ENCODE measurements at places on chromosomes 1 and 21.

DNA sequence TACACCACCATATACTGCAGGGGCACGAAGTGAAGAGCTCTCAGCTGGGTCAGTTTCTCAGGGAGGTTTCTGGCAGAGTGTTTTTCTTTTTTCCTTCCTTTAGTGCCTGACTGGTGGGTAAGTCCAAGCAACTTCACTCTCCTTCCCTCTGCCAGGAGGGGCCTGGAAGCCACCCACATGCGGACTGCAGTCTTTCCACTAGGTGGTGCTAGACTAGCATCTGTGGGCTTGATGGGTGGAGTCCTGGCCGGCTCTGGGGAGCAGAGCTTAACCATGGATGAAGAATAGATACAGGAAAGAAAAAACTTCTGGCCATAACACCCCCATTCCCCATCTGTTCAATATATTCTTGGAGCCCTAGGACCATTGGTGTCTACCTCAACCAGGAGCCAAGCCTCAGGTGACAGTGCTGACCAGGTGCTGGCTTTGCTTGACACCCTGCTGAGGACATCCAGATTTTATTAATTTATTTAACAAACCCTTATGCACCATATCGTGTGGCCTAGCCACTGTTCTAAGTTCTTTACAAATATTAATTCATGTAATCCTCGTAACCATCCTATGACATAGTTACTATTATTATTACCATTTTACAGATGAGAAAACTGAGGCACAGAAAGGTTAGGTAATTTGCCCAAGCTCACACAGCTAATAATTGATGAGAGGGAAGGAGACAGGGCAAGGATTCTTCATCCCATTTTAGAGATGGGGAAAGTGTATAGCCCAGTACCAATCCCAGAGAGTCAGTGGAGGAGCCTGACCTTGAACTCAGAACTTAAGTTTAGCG lies 126.7 kb upstream of the CSF3R start:
- no peak for DNase-seq

GRCh38 chr1:54606096-54606989 lies 17.0 kb downstream of the FAM151A start:
- DNase-seq, result no peak

- no peak for DNase-seq
Observed at GRCh38 chr1:93004566-93005251, 43.4 kb upstream of the DIPK1A start.

DNA sequence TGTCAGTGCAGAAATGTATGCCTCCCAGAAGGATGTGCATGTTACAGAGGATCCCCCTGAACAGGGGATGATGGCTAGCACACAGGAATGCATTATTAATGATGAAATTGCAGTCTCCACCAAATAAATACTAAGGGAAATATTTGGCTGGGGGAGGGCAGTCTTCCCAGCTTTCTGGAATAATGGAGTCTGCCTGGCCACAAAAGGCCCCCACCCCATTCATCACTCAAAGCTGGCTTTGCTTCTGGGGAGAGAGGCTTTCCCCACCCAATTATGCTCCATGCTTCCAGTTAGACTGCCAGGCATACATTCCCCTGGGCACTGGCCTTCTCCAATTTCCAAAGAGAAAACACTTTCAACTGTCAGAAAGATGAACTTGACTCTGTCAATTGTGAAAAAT lies 302.7 kb downstream of the SIPA1L2 start:
- DNase-seq, result no peak

GRCh38 chr1:111886741-111887140 lies 102.7 kb downstream of the KCND3 start:
- no peak for DNase-seq

- DNase-seq, result no peak
Observed at GRCh38 chr1:244837597-244838258, 2.3 kb downstream of the COX20 start.

GRCh38 chr1:185646202-185646683 lies 87.9 kb upstream of the HMCN1 start:
- DNase-seq, result peak; percentile 38

DNA sequence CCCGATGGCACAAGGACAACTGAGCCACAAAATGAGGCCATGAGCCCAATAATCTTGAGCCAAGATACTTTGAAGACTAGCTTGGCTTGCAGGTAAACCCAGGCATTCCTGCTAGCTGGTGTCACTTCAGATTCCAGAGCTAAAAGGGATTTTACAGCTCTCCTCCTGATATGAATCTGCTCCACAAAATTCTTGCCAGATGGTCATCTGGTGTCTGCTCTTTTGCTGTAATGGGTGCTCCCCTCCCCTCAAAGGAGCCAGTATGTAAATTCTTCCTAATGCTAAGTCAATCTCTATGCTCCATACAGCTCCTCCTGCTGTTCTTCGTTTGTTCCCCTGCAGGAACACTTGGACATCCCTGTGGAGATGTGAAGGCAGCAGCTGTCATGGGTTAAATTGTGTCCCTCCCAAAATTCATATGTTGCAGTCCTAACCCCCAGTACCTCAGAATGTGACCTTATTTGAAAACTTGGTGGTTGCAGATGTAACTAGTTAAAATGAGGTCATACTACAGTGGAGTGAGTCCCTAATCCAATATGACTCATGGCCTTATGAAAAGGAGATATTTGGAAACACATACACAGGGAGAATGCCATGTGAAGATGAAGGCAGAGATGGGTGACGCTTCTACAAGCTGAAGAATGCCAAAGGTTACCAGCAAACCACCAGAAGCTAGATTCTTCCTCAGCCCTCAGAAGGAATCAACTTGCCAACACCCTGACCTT lies 180.6 kb upstream of the PALMD start:
- DNase-seq, result no peak

DNA sequence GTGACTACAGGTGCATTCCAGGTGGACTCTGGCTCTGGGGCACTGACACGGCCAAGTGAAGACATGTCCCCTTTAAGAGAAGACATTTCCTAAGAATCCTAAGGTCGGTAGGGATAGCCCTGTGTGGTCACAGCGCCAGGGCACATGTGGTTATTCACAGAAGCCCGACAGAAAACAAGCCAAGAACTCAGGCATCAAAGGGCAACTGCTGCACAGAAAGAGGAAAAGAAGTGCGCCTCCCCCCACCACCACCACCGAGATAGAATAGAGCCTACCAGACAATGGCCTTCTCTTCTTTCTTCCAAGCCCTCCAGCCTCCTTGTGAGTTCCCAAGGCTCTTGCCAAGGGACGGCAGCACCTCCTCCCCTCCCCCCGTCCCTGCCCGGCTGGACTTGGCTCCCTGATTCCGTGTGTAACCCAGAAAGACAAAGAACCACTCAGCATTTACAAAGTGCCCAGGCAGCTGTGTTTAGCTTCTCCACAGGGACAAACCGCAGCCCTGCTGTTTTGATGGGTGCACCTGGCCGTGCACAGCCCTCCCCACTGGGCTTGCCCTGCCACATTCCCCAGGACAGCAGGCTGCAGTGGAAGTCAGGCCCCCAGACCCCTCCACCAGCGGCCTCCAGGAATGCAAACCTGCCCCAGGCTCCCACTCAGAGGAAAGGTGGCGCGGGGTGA lies 30.2 kb downstream of the TMPRSS2 start:
- DNase-seq, result no peak

DNA sequence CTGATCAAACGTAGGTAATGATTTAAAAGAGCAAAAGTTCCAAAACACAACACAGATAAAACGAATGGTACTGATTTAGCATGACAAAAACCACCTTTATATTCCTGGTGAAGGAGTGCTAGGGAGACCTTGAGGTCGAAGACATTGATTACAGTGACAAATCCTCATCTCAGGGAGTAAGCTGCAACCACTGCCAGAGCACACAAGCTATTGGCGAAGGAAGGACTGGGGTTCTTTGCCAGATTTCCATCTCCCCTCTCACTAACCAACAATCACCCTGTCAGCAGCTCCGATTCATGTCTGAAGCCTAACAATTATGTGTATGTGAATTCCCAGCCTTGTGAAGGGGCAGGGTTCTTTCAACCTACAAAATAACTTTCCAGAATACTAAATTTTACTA lies 40.2 kb upstream of the DMRTB1 start:
- no peak for DNase-seq

DNA sequence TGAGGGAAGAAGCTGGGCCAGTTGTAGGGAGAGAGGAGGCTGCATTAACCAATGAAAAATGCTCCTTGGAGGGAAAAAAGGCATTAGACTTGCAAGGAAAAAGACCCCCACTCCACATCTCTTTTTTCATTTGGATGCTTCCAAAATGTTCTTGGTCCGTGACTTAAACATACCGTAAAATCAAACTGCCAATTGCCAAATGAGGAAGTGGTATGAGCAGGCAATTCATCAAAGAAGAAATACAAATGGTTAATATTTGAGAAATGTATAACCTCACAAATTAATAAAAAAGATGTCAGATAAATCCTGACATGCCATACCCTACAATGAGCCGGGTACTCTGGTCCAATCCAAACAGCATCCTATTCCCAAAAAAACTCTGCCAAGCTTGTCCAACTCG lies 30.6 kb downstream of the KANK4 start:
- DNase-seq, result no peak

GRCh38 chr1:41485605-41486004 lies 1.1 kb upstream of the EDN2 start:
- DNase-seq, result no peak

DNA sequence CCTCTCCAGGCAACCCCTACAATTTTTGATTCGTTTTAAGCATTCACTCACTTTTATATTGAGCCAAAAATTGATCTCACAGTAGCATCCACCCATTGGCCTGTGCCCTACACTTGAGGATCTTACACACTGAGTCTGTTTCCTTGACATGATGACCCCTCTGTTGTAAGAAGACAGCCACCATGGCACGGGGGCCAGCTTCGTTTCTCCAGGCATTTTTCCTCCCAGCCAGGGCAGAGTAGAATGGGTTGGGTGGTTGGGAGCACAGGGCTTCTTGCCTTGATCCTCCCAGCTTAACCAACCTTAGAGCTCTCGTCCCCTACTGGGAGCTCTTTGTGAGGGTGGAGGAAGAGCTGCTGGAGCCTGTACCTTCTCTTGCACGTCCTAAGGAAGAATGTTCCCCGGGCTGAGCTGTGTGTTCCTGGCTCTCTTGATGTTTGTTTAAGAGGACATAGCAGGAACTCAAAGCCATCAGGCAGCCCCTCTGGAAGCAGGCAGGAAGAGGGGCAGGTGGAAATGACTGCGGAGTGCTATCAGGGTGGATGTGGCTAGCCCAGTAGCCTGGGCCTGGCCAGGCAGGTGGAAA lies 213.2 kb upstream of the TMEM51 start:
- no peak for DNase-seq

GRCh38 chr1:156445789-156446263 lies 54.7 kb downstream of the MEF2D start:
- DNase-seq, result peak; percentile 79

DNA sequence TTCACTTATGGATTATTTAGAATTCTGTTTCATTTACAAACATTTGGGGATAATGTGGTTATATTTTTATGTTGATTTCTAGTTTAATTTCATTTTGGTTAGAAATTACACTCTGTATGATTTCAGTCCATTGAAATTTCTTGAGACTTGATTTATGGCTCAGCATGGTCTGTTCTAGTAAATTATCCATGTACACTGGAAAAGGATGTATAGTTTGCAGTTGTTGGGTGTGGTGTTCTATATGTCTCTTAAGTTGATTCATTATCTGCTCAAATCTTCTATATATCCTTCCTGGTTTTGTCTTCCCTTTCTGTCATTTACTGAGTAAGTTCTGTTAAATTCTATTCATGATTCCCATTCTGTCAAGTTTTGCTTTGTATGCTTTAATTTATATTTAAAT lies 52.3 kb downstream of the RAP1A start:
- no peak for DNase-seq

GRCh38 chr1:113874012-113874879 lies 2.7 kb upstream of the PTPN22 start:
- DNase-seq, result no peak

GRCh38 chr1:160420881-160421842 lies 20.8 kb downstream of the VANGL2 start:
- DNase-seq, result no peak

- no peak for DNase-seq
Observed at GRCh38 chr1:199073166-199073565, 434.3 kb downstream of the PTPRC start.

GRCh38 chr1:222905151-222905550 lies 90.3 kb downstream of the DISP1 start:
- no peak for DNase-seq

- DNase-seq, result no peak
Observed at GRCh38 chr21:24823247-24823646, 784.0 kb downstream of the MRPL39 start.

- DNase-seq, result peak; percentile 49
Observed at GRCh38 chr1:229258031-229258756, 12.7 kb upstream of the RAB4A start.

- no peak for DNase-seq
Observed at GRCh38 chr1:56569661-56570060, 9.7 kb downstream of the PLPP3 start.

DNA sequence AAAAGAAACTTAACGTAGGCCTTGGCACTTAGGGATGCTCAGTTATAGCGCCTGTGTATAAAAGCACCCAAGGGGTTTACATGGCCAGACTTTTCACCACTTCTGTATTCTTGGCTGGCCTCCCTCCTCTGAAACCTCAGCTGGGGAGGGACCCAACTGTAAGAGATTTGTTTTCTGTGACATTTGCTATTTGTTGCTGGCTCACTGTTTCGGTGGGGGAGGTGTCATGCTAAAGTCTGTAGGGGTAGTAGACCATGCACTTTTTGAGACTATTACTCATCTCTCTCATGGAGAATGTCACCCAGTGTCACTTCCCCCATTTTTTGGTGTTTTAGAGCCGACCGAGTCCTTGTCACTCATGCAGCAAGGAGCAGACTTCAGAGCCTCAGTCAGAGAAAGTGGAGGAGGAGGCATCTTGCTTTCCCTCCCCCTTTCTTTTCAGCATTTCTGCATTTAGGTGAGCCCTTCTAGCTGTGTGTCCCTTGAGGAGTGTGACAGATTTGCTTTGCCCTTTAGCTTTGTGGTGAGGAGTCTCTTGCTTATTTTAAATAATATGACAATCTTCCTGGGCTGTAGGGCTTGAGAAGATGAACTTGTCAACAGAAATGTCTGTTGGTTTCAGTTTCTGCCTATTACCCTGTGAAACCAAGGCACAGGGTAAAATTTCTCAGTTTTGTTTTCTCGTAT lies 160.1 kb downstream of the FASLG start:
- DNase-seq, result no peak

DNA sequence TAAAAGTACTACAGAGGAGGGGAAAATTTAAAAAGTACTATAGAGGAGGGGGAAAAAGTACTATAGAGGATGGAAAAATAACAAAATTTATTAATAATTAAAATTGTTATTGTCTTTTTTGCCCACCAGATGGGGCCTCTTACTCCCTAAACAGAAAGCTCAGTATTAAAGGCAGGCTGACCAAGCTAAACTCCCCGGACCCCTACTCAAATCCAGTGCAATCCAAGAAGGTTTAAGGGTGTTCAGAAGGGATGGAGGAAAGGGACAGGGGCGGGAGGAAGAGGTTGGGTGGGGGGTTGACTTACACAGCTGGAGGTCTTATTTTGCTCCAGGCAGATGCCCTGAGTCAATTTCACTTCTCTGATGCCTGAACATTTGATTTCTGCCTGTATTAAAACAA lies 13.7 kb downstream of the CD34 start:
- no peak for DNase-seq

GRCh38 chr21:41750051-41750450 lies 16.8 kb downstream of the RIPK4 start:
- no peak for DNase-seq

- DNase-seq, result no peak
Observed at GRCh38 chr1:160863061-160863773, 530 bp upstream of the CD244 start.

- DNase-seq, result no peak
Observed at GRCh38 chr1:168032029-168032428, 95.2 kb upstream of the MPC2 start.

- DNase-seq, result no peak
Observed at GRCh38 chr21:39525129-39525528, 73.4 kb downstream of the SH3BGR start.

- no peak for DNase-seq
Observed at GRCh38 chr1:176480750-176481149, 17.8 kb downstream of the PAPPA2 start.

Data from tibial artery (tissue), 4 donors.